Activated CD4-positive, CD25-positive, alpha-beta regulatory T cell treated with anti-CD3 and anti-CD28 coated beads, Interleukin-2, amount 50 U/mL, for 72 hours (primary cell): ENCODE measurements at places on chromosomes 3 and 15.

GRCh38 chr15:32119694-32120330, 89.5 kb downstream of the CHRNA7 start:
- DNase-seq = no peak

DNA sequence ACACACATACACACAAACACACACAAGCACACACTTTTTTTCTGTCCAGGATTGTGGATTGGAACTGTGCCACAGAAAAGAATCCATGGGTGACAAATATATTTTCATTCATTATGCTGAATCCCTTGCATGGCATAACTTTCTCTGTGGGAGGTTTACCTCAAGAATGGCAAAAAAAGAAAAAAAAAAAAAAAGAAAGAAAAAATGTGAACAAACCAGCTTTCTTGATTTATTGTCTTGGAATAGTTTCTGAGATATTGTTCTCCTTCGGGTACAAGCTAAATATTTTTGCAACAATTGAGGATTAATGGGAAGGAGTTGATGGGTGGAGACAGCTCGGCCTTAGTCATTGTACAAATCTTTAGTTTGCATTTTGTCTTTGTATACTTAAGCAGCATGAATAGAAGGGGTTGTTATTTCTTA, 153.1 kb downstream of the GMNC start:
- DNase-seq = no peak

DNA sequence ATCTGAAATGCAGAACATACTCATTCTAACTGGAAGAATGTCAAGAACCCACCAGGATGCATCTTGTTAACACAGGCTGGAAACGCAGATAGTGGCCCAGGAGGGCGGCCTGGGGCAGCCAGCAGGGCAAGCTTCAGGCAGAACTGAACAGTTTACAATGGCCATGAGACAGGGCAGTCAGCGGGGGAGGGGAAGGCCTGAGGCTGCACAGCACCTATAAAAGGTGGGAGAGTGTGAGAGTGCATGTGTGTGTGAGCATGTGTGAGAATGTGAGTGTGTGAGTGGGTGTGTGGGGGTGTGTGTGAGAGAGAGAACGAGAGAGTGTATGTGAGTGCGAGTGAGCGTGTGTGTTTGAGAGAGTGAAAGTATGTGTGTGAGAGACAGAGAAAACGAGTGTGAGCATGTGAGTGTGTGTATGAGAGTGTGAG, 26.8 kb upstream of the SLCO2A1 start:
- no peak for DNase-seq

GRCh38 chr3:87771337-87772192, 287.2 kb downstream of the CGGBP1 start:
- no peak for DNase-seq

DNA sequence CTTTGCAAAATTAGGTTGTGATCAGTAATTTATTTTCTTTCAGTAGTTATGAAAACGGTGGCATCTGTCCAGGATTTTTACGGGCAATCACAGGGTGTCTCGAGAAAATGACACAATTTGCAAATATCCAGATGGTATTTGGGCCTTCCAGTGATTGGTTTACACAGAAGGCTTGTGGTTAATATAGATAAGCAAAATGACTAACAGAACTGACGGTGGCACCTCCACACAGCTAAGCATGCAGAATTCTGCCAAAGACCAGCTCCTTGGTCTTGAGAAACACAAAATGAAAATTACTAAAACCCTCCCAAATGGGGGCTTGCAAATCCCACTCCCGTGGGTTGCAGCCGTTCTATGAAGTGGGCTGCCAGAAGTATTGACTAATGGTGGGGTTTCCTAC, 5.5 kb downstream of the ARHGEF3 start:
- DNase-seq = no peak

GRCh38 chr3:171321559-171322360, 138.4 kb downstream of the TNIK start:
- no peak for DNase-seq

GRCh38 chr3:100075851-100076730, 38.2 kb downstream of the FILIP1L start:
- DNase-seq = no peak

- no peak for DNase-seq
Measured at GRCh38 chr15:90039996-90040395, 38.9 kb downstream of the ZNF710 start.

GRCh38 chr15:66251790-66252684, 1.5 kb downstream of the MEGF11 start:
- DNase-seq = peak; percentile 47

DNA sequence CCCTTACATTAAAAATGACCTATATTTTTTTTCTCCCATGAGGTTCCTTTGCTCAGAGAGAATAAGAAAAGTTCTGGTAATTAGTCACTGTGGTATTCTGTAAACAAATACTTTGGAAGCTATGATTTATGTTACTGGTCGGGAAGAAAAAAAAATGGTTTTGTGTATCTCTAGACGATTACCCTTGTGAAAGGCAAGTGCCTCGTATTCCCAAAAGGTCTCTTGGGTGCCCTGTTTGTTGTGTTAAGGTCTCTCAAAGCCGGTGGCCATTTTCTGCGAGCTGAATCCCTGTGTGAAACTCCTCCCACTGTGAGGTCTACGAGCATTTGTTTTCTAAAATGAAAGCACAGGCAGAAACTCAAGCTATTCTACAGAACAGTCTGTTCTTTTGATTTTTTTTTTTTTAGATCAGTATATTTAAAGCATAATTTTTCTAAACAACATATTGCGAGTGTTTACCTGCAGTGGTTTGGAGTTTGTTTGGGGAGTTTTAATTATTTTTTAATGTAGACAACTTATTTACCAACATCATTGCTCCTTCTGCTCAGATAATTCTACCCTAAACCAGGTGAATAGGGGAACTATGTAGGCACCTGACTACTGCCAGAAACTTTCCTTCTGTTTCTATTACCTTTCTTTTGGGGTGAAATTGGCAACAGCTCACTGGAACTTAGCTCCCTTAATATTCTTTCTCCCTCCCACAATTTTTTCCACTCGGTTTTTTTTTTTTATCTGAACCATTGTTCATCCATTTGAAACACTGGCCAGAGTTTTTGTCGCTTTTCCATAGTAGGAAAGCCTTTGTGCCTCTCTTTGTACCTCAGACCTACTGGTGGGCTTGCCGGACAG, 44.0 kb downstream of the ZBTB38 start:
- DNase-seq = no peak

DNA sequence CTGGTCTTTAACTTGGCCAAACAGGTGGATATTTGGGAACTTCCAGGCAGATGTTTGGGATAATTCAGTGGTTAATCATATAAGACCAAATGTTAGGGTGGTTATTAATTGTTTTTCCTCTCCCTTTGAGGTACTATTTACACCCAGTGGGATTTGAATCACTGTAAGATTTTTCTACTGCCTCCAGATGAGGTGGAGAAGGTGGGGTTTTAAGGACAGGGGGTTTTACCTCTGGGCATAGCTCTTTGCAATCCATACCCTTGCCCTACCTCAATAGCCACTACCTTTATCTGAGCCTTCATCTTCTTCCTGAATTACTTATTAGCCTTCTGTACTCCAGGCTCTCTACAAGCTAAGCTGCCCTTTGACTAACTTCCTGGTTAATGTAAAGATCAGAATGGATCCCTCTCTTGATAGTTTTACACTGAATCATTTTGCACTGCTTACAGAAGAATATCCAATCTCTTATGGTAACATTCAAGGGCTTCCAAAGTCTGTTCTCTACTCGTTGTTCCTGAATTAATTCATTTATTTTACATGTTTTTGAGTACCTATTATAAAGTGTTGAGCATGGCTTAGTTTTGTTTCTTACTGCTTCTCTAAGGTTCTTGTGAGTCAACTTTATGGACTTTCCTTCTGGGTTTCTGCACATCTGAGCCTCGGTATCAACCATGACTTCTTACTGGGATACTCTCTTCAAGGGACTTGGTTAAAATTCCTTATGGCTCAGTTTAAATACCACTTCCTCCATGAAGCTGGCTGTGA, 331.2 kb upstream of the TBL1XR1 start:
- no peak for DNase-seq

DNA sequence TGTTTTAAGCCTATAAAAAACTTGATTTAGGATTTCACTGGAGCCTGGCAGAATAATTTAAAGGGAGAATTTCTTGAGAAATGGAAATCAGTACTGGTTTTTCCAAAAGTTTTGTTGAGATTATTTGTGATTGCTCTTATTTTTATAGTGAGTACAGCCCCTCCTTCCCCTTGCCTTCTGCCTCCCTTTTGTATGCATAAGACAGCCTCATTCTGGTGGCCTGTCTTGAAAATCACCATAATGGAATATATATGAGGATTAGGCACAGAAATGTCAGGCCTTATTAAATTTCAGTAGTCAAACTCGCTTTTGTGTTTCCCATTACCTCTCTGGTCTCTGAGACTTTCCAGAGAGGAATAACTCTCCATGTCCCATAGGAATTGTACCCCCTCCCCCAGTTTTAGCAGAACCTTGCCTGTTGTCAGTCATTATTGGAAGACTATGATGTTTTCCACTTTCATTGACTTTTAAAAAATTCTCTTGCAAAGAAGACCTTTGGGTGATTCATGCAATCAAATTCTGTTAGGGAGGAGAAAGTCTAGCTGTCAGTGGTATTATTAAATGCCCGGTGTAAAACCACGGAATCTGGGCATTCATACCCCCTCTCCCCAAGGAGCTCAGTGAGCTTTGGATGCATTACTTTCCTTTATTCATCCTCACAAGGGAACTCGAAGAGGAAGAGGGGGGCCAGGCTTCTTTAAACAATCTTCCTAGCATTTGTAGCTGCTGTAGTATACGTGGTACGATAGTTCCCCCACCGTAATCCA, 171.6 kb upstream of the TSC22D2 start:
- DNase-seq = no peak

- DNase-seq = no peak
Measured at GRCh38 chr3:138684396-138684795, 75.8 kb downstream of the FAIM start.

GRCh38 chr3:116029266-116029665, 406.0 kb downstream of the GAP43 start:
- DNase-seq = no peak

GRCh38 chr3:124656531-124656930, 73.7 kb upstream of the UMPS start:
- no peak for DNase-seq

- DNase-seq = no peak
Measured at GRCh38 chr15:62858343-62858742, 184.2 kb upstream of the TPM1 start.

DNA sequence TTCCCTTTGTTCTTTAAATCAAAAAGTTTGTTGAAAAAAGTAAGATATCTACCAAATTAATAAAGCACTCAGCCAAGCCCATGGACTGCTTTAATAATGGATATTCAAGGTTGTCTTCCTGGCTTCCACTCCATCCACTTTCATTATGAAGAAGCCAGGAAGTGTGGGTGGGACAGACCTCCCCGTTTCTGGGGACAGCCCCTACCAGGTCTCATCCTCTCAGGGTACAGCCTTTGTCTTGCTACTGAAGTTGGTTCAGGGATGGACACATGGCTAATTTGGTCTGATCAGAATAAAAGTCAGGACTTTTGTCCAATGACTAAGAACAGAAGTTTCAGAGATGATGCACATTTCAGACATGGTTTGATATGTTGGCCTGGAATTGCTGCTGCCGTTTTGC, 32.6 kb downstream of the CCNB2 start:
- DNase-seq = no peak

GRCh38 chr3:11470031-11470853, 173.5 kb downstream of the VGLL4 start:
- DNase-seq = no peak

- DNase-seq = no peak
Measured at GRCh38 chr3:180631317-180631716, 29.4 kb downstream of the TTC14 start.

DNA sequence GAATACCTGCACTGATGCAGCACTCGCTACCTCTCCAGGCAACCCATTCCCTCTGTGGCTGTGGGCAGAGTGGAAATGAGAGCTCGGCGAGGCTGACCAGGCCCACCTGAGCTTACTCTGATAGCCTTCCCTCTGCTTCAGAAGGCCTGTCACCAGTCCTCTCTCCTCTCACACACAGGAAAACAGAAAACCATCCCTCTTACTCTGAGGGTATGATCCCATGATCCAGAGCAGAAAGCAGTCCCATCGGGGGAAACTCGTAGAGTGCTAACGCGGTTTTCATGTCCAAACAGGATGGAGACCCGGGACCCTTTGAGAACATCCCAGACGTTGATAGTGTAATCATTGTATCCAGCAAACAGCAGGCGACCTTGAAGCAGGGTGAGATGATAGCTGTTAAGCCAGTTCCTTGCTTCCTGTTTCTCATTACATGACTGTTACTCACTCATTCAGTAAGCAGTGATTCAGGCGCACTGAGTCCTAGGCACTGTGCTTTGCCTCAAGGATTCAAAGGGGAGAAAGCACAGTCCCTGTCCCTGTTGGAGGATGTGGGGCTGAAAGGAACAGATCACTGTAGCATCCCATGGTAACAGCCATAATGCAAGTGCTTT, 11.8 kb upstream of the BCL2L10 start:
- no peak for DNase-seq

DNA sequence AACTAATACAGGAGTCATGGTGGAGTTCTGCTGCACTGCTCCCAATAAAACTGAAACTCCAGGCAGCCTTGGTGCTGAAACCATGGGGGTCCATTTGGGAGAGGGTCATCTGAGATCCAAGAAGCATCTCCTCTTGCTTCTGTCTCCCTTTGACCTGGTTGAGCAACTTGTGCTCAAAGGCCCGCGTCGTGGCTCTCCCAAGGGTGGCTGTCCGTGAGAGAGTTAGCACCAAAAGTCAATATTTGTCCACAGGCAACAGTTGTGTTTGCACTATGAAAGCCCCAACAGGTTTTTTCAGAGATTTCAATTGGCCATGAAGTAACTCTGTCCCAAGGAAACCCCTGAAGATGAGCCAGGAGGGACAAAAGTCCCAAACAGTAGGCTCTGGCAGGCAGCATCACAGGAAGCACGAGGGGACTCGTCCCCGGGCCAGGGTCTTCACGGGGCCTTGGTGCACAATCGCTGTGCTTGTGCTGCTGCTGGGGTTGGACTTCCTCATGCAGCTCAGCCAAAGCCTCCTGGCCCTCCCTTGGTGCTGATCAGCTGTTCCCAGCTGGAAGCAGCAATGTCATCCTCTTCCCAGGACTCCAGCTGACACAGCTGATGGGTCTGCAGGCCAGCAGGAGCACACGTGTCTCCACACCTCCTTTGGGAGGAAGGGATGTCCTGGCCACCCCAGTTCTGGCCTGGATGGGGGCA, 39.4 kb upstream of the WNT5A start:
- no peak for DNase-seq

GRCh38 chr3:28018925-28019718, 222.3 kb upstream of the CMC1 start:
- DNase-seq = no peak

DNA sequence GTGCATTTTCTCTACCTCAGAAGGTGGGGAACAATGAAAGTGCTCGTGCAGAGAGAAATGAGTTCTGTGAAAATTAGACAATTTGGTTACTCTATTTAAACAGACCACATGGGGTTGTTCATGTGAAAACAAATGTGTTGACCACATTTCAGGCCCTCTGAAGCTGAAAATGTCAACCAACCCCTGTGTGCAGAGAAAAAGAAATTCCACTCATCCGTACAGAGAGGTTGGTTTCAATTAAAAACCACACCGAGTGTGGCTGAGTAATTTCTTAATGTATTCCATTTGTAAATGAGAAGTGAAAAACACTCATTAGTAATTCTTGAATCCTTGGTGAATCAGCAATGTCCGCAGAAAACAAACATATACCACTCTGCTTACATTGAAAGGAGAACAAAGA, 46.9 kb upstream of the SLC7A14 start:
- DNase-seq = no peak

- no peak for DNase-seq
Measured at GRCh38 chr3:64088408-64089205, 65.3 kb upstream of the PSMD6 start.

- no peak for DNase-seq
Measured at GRCh38 chr15:43433165-43433564, 59.8 kb downstream of the TP53BP1 start.

- DNase-seq = no peak
Measured at GRCh38 chr3:111128884-111129283, 57.3 kb downstream of the NECTIN3 start.
